ENCODE measurements at places on chromosomes 2 and 18.

DNA sequence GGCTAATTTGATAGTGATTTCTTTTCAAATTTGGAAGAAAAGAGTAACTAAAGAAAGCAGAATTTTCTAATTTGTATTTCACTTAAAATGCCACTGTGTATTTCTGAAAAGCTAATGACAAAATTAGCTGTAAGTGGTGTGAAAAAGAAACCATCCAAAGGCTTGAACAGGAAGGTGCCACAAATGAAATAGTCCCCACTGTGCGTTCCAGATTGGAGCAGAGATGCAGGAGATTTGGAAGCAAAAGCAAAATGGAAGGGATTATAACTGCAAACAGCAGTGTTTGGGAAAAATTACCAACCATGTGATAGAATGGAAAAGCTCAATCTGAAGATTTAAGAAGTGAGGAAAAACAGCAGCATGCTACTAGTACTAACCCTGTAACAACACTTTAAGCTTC, 498.7 kb downstream of the SUCLG1 start:
- DNase-seq, result no peak

DNA sequence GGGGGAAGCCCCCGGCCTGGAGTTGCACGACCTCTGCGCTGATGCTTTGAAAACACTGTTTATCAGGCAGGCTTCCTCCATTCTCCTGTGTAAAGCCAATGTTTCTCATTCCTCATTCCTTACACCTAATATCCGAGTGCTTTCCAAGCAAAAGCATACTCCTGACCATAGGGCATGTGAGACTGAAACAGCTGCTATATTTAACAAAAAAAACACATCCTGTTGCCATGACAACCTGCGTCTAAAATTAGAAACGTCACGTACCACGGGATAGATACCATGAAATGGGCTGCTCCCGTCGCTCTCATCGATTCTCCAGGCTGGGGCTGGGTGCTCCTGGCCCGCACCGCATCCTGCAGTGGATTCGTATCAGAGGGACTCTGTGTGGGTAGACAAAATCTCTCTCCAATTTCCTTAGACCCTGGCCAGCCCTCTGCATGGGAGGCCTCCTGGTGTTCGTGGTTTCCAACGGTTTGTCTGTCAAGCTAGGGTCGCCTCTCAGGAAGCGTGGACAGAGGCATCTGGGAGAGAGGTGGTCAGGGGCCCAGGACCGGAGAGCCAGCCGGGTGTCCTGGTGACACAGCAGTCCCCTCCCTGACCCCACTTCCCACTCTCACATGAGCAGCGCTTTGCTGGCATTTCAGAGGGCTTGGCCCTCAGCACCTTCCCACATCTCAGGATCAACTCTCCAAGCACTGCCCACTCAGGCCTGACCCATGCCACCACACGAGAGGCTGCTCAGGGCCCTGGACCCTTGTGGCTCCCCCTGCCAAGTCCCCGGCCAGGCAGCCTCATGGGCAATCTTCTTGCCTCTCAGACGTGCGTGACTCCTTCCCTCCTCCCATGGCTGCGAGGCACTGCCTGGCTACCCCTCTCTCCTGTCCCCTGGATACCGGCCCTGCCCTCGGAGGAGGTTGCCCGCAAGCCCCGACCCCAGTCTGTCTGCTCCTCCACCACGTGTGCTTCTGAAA, 268.1 kb downstream of the NDUFA10 start:
- DNase-seq, result no peak

GRCh38 chr18:37314534-37314933, 251.1 kb downstream of the CELF4 start:
- DNase-seq, result no peak

DNA sequence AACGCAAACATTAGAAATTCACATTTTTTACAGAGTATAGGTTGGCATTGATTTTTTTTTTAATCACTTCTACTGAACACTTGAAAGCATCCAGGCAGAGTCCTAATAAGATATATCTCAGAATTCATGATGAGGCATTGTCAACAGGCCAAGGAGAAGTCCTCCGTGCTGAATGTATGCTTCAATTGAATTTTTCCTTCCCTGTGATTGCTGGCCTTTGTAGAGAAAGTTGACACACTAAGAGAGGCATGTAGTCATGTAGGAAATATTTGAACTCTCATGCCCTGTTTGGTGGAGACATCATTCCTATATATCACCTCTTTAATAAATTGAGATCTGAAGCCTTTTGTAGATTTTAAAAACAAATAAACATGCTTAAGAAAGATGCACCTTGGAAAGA, 844.9 kb downstream of the CPS1 start:
- DNase-seq, result no peak

DNA sequence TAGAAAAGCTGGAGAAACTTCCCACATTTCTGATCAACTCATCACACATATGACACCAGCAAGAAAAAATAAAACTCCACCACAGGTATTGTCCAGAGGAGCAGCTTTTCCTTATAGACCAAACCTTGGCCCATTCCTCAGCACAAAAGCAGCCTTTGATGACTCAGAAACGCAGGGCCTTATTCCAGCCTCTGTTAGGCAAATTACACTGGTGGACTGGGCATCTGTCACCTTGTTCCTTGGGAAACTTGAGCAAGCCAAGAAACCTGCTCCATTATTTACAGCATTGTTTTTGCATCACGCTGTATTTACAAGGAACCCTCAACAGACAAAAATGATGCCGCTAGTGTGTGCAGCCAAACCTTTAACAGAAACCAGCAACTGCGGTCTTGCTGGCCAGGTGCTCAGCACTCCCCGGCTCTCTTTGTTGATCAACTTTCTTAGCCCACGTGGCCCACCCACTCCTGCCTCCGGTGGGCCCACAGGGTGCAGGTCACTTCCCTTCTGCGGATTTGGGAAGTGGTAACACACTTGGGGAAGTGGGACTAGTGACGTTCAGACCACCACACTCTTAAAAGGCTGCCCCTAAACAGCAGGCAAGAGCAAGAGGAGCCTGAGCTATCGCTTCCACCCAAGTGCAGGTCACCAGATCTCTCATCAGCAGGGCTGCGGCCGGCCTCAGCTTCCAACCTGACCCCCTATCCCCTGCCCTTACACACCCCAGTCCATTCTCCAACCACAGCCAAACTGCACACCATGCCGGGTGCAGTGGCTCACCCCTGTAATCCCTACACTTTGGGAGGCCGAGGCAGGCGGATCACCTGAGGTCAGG, 1.5 kb downstream of the AP1S3 start:
- no peak for DNase-seq

DNA sequence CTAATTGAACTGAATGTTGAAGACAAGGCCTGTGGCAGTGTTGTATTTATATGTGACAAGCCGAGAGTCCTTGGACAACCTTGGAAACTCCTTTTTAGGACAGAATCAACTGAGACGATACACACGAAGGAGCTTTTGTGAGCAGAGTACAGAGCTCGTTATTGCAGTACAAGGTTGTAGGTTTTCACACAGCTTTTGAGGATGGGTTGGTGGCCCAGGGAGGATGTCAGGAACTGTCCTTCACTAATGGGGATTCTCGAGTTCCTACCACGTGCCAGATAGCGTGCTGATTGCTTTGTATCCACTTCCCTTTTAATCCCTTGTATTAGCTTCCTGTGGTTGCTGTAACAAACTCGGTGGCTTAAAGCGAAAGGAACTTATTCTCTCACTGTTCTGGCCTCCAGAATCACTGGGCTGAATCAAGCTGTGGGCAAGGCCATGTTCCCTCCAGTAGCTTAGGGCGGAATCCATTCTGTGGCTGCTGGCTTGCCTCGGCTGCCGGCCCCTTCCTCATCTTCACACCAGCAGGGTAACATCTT, 20.2 kb downstream of the INPP4A start:
- no peak for DNase-seq

- DNase-seq, result no peak
These were observed 483.8 kb downstream of the NUP35 start for GRCh38 chr2:183607995-183608394.

GRCh38 chr2:100900156-100900795, 80.3 kb downstream of the NPAS2 start:
- no peak for DNase-seq

- peak; percentile 3 for DNase-seq
These were observed 31.9 kb upstream of the TFPI start for GRCh38 chr2:187586011-187586641.

GRCh38 chr2:183927406-183928325, 670.7 kb upstream of the ZNF804A start:
- no peak for DNase-seq

DNA sequence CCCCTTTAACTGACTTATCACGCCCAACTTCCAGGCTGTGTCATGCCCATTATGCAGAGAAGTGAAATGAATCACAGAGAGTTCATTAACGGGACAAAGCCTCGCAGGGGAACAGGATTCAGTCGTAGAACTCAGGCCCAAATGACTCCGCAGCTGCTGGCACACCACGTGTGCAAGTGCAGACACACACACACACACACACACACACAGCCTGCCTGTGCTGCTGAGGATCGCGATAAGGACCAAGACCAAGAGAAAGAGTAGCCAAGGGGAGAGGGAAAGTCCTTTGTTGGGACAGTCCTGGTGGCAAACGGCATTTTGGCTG, 90.0 kb upstream of the TAF1B start:
- peak; percentile 89 for DNase-seq

DNA sequence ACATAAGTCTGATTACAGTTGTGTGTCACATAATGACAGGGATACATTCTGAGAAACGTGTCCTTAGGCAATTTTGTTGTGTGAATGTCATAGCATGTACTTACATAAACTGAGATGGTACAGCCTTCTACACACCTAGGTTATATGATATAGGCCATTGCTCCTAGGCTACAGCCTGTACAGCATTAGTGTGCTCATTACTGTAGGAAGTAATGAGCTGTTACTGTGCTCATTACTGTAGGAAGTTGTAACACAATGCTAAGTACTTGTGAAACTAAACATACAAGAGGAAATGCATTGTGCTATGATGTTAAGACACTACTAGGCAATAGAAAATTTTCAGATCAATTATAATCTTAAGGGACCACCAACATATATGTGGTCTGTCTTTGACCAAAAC, 72.8 kb downstream of the UPP2 start:
- no peak for DNase-seq

GRCh38 chr2:30310955-30311354, 79.6 kb downstream of the LBH start:
- DNase-seq, result no peak

DNA sequence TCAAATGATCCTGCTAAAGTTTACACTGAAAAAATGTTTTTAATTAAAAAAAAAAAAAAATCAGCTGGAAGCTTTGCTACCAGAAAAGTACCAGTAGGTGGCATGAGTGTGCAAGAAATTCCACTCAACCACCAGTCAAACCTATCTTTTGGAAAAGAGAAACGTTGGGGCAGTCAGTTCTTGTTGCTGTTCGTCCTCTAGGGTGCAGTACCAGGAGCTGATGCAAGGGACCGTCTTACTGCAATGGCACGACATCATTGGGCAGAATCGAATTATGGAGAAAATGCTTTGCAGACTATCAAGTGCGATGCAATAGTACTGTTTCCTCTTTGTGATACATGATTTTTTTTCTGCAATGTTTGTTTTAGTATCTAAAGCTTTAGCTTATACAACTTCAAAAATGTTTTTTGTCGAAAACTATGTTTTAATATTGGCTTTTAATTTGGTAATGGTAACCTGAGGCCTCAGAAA, 18.3 kb downstream of the YPEL5 start:
- peak; percentile 95 for DNase-seq

DNA sequence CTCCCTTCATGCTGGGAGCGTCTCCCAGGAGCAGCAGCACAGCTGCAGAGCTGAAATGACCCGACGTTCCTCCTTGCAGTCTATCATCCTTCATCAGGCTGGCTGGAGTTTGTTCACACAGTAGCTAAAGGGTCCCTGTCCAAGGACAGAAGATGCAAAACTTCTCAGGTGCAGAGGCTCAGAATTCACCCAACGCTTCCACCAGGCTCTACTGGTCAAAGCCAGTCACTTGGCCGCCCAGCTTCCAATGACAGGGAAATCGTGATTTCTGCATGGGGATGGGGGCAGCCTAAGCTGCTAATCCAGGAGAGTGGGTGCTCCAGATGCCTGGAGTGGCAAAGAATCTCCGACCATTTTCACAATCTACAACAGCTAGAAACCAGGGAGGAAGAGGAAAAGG, 97.0 kb upstream of the SALL3 start:
- no peak for DNase-seq

DNA sequence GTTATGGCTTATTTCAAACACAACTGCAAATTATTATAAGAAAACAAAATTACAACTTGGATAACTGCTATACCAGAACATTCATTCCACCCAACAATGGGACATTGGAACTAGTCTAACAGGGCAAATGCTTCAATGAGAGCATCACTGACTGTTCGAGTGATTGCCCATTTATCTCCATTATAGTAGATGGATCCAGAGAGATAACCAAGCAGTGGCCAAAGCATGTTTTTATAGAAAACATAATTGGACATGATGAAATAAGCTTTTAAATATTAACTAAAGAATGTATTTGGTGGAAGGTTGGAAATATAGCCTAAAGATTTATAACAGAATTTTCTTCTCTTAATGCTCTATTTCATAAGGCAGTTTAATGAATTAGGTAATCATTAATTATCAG, 634.8 kb downstream of the NUP35 start:
- no peak for DNase-seq

DNA sequence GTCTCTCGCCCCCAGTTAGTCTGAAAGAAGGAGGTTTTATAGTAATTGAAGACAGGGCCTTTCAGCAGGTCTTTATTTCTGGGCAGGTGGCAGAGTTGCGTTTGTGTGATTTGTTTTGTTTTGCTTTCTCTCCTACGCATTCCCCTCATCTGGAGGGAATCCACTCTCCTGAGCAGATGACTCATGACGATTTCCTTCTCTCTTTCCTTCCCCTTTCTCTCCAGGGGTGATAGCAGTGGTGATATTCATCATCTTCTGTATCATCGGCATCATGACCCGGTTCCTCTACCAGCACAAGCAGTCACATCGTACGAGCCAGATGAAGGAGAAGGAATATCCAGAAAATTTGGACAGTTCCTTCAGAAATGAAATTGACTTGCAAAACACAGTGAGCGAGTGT, 888.8 kb downstream of the CNTNAP5 start:
- DNase-seq, result no peak

- DNase-seq, result no peak
These were observed 69.7 kb downstream of the FHOD3 start for GRCh38 chr18:36366994-36367839.

GRCh38 chr2:101781326-101781725, 83.8 kb downstream of the MAP4K4 start:
- DNase-seq, result no peak

DNA sequence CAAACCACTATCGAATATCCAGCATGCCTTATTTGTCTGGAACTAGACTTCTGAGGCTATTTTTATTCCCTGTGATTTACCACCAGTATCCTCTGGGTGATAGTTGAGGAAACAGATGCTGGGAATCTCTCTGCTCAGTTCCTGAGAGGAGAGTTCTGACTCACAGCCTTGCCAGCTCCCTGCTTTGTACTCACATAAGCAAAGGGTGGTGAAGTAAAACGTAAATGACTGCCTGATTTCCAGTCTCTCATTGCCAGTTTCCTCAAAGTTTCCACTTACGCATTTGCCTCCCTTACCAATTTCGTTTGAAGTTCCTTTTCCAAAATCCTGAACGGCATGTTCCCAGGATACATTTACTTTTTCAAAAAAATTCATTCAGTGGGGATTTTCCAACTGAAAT, 69.2 kb upstream of the HNRNPA3 start:
- DNase-seq, result peak; percentile 72
